AG08395 (cell line): ENCODE measurements at places on chromosomes 1 and 21.

- peak; percentile 44 for DNase-seq
These were observed 8.2 kb upstream of the MYOM3 start for GRCh38 chr1:24119859-24120756.

DNA sequence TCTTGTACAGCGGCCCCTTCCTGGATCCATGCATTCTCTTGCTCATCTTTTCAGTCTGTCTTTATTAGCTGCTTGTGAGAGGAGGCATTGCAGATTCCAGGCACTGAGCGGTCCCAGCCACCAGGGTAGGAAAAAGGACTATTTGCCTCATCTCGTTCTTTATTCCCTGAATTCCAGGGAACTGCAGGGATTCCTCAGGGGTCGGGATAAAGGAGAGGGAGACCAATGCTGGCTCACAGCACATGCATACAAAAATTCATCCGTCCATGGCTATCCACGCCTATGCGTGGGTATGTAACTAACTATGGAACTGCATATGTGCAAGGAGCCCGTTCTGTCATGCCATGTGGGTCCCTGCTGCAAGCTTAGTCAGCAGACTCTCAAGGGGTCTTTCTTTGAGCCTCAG, 879 bp upstream of the PLPPR5 start:
- DNase-seq, result no peak

GRCh38 chr21:25970254-25970930, 200.2 kb downstream of the APP start:
- no peak for DNase-seq

DNA sequence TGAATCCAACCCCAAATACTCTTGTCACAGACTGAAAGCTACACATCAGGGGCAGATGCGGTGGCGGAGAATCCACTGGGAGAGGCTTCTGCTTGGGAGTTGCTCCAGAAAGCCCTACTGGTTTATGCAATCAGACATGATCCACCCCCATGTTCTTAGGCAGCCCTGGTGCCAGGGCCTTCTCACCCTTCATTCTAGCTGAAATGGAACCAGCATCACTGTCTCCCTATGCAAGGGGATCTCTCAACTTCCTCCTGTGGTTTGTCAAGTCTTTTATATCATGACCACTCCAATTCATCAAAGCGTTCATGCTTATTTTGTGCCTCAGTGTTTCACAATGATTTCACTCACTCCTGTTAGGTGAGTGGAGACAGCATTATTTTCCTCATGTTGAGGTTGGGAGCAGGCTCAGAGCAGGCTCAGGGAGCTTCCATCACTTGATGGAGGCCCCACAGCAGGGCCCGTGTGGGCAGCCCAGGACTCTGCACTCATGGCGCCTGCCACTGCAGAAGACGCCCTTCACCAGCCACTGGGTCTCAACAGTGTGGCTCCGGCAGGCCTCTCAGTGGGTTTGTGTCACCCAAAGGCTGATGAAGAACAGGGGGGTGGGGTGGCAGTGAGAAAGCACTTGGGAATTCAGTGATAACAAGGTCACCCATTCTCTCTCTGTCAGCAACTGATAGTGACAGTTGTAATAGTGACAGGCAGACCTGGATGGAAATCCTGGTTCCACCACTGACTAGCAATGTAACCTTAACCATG, 67.1 kb downstream of the CD58 start:
- no peak for DNase-seq

GRCh38 chr1:89953131-89953626, 41.7 kb upstream of the ZNF326 start:
- DNase-seq, result peak; percentile 84

GRCh38 chr21:23743821-23744220, 1863.5 kb downstream of the MRPL39 start:
- no peak for DNase-seq

- DNase-seq, result peak; percentile 68
These were observed 98.8 kb downstream of the MTR start for GRCh38 chr1:236893626-236894545.

GRCh38 chr1:43639976-43640794, 9.8 kb upstream of the KDM4A start:
- DNase-seq, result no peak

GRCh38 chr1:226408285-226409184, 642 bp upstream of the PARP1 start:
- no peak for DNase-seq

GRCh38 chr1:179038528-179039281, 13.0 kb downstream of the FAM20B start:
- peak; percentile 13 for DNase-seq

DNA sequence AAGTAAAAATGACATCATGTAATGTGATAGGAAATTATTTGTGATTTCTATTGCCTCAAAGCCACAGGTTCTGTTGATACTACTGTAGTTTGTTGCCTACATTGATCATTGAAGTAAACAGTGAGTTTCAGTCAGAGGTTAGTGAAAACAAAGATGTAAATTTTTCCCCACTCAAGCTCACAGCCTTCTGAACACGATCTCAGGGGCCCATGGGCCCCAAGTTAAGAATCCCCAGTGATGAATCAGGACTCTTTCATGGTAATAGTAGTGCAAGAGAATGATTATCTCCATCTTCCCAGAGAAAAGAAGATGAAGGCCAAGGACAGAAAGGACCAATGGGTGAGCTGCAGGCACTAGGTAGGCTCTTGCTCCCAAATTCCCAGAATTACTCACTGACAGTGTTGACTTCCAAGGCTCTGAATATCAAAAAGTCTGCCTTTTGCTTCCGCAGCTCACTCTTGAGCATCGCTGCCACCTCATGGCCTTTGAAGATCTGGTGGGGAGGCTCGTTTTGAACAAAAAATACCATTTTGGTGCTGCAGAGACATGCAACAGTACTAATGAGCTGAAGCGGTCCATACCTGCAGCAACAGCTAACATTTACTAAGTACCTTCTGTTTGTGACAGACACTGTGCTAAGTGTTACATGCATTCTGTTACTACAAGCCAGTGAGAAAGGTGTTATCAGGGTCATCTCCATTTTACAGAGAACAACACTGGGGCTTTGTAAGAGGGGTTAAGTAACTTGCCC, 113.3 kb downstream of the KIAA0319L start:
- no peak for DNase-seq

DNA sequence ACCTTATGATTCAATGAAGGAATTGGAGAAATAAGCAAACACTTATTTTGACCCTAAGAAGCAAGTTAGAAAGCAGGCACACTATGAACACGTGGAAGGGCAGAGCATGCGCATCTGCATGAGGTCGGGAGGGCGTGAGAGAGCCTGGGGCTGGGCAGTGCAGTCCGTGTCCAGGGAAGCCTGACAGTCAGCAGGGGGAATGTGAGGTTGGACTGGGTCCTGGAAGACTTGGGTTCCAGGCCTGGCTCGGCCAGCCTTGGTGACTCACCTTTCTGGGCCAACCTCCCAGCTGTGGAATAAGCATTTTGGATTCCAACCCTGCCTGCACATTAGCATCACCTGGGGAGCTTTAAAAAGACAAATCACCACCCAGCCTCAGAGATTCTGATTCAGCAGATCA, 26.6 kb upstream of the LMX1A start:
- peak; percentile 94 for DNase-seq
